RPMI7951 (cell line): ENCODE measurements at places on chromosomes 7 and 10. TPM values are rescaled to one million over a fixed set of nuclear protein-coding genes. Genes with fewer than 3 reads are reported as not detected.

GRCh38 chr10:21648040-21648439 lies 114.0 kb downstream of the MLLT10 start:
- no peak for DNase-seq

Gene SFTPD
- total RNA-seq, result not detected in 2 replicates

DNA sequence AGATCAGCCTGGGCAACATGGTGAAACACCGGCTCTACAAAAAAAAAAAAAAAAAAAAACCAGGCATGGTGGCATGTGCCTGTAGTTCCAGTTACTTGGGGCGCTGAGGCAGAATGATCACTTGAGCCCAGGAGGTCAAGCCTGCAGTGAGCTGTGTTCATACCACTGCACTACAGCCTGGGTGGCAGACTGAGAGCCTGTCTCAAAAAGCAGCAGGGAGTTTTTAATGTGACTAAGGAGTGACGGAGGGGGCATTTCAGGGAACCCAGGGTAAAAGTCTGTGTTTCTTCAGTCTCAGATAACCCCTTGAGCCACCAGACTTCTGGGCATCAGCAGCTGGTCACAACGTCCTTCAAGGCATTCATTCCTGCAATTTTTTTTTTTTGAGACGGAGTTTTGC lies 2.2 kb upstream of the C10orf95 start:
- DNase-seq, result no peak

- DNase-seq, result peak; percentile 51
These were observed 181.7 kb downstream of the PTEN start for GRCh38 chr10:88045096-88045495.

Gene STAG3
- total RNA-seq, result 2.5 and 3.8 TPM in 2 replicates

DNA sequence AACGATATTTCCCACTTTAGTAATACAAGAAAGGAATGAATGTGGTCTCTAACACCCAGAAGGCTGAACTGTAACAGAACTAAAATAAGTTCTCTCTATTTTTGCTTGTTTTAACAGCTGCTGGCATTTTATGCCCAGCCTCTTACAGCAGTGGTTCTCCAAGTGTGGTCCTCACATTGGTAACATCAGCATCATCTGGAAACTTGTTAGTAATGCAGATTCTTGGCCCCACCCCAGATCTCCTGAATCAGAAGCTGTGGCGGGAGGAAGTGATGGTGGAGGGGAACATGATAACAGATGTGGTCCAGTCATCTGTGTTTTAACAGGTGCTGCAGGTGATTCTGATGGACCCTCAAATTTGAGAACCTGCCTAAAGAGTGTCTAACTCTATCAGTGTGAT lies 170.1 kb downstream of the TMEM26 start:
- DNase-seq, result no peak

DNA sequence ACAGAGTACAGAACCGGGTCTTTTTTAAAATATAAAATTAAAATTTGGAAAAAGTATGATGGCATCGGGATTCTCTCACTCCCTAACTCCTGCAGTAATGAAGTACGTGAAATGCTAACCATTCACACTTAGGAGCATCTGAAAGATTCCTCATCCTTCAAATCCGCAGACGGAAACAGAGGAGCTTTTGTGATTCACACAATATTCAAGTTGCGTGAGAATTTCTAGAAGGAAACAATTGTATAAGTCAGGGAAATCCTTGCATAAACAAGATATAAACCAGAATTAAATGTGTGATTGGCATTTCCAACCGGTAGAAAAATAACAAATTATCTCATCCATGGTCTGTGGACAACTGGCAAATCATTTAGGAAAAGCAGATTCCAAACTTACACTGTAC lies 103.2 kb upstream of the ADAM12 start:
- DNase-seq, result peak; percentile 36
